RPMI7951 (cell line): ENCODE measurements at places on chromosomes 3 and 15. TPM values are rescaled to one million over a fixed set of nuclear protein-coding genes. Genes with fewer than 3 reads are reported as not detected.

PCLAF gene
- total RNA-seq: 185 and 229 TPM in 2 replicates

DNAH12 gene
- 0.49 and 1.6 TPM in 2 replicates for total RNA-seq

TRIM42 gene
- total RNA-seq: not detected in 2 replicates

TNFAIP8L3 gene
- total RNA-seq: 0.29 and 0.48 TPM in 2 replicates

SKOR1 gene
- total RNA-seq: not detected in 2 replicates

SPINK8 gene
- not detected in 2 replicates for total RNA-seq

CTXN2 gene
- total RNA-seq: not detected in 2 replicates

UROC1 gene
- total RNA-seq: not detected in 2 replicates

SOX14 gene
- not detected in 2 replicates for total RNA-seq

PAK6 gene
- 7.9 and 9.5 TPM in 2 replicates for total RNA-seq
